Fibroblast of lung (primary cell): ENCODE measurements at places on chromosomes 6 and 20. TPM values are rescaled to one million over a fixed set of nuclear protein-coding genes. Genes with fewer than 3 reads are reported as not detected.
A peak's percentile ranks its signal among the peaks of the same experiment; 100 is the strongest.

DNA sequence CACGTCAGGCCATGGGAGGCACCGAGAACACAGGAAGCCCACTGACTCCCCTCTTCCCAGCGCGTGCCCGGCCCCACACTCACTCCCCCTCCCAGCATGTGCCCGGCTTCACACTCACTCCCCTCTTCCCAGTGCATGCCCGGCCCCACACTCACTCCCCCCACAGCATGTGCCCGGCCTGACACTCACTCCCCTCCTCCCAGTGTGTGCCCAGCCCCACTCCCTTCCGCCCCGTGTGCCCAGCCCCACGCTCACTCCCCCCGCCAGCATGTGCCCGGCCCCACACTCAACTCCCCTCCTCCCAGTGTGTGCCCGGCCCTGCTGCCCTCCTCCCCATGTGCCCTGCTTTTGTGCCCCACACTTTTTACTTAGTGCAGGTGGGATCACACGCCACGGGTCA, 9.7 kb downstream of the RTEL1 start:
- H3K36me3 ChIP-seq, result peaks cover 25% of the 10 kb centered on the region
- H3K4me3 ChIP-seq, result no peak overlapping the region
- H3K27ac ChIP-seq, result no peak overlapping the region
- H3K4me1 ChIP-seq, result no peaks in the 10 kb centered on the region
- DNase-seq, result no peak

- H3K27ac ChIP-seq, result no peak overlapping the region
- H3K36me3 ChIP-seq, result peaks cover under 1% of the 10 kb centered on the region
- no peaks in the 10 kb centered on the region for H3K4me1 ChIP-seq
- H3K27me3 ChIP-seq, result no peaks in the 10 kb centered on the region
- no peak overlapping the region for H3K4me3 ChIP-seq
- no peak for DNase-seq
Observed at GRCh38 chr20:25690427-25690826, 6.2 kb downstream of the ZNF337 start.

DNA sequence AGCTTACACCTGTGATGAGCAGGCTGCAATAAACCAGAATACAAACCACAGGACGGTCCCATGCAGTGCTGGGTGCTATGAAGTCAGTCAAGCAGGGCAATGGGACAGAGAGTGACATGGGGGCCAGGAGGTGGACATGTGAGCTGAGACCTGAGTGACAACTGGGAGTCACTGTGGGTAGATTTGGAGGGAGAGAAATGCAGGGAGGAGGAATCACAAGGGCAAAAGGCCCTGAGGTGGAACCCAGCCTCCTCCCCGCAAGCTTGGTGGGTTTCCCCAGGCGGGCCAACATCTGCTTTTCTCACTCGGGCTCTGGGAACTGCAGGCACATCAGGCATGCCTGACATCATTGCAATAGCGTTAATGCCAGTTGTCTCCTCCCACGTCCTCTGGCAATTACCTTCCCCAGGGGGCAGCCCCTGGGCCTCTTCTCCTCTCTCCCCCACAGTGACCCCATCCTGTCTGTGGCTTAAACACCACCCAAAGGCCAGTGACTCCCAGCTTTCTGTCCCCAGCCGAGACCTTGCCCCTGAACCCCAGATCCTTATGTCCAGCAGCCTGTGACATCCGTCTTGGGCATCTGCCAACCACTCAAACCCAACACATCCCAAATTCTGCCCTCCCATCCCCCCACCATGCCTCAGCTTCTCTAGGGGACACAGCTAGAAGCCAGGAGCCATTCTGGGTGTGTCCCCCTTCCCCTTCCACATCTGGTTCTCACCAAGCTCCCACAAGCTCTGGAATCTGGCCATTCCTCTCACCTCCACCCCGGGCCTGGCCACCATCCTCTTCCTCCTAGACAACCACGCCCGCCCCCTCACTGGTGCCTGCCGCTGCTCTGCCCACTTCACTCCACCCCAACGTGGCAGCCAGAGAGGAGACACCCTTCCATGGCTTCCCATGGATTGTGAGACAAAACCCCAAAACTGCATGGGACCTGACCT, 28.2 kb downstream of the PDRG1 start:
- H3K4me1 ChIP-seq, result no peaks in the 10 kb centered on the region
- peaks cover 7% of the 10 kb centered on the region for H3K27me3 ChIP-seq
- no peak overlapping the region for H3K4me3 ChIP-seq
- H3K27ac ChIP-seq, result no peak overlapping the region
- no peaks in the 10 kb centered on the region for H3K36me3 ChIP-seq

DNA sequence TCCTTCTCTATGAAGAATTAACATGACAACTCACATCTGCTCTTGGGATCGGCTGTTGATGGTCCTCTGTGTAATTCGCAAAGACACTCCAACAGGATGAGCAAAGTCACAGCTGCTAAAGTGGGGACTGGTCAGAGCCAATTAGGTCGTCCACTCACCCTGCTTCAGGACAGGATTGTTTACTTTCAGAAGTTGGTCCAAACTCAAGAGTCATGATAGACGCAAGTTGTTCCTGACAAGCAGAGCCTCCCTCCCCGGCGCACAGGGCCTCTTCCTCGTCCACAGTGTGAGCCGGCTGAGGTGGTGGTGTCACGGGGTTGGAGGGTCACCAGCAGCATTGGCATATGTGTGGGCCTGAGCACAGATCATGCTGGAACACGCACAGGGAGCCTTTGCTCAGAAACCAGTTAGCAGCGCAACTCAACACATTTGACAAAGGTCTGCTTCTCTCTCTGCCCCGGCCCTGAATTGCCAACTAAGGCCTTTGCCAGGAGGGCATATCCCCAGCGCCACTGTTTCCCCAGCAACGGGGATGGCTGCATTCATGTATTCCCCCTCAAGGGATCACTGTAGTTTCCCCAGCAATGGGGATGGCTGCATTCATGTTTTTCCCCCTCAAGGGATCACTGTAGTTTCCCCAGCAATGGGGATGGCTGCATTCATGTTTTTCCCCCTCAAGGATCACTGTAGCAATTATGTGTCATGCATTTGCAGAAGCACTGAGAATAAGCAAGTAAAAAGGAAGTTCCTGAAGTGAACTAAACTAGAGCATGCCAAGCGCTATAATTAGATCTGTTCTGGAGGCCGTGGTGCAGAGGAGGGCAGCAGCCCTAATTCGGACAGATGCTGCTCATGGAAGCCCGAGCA, 111.7 kb downstream of the THBS2 start:
- H3K27me3 ChIP-seq, result no peaks in the 10 kb centered on the region
- peak overlapping the region; percentile 34 for H3K27ac ChIP-seq
- no peaks in the 10 kb centered on the region for H3K36me3 ChIP-seq
- DNase-seq, result peak; percentile 89

Gene PI16
- 0.26 TPM in 1 of 2 replicates, not detected in the other for total RNA-seq

- no peaks in the 10 kb centered on the region for H3K36me3 ChIP-seq
- H3K4me1 ChIP-seq, result peaks cover 12% of the 10 kb centered on the region
- H3K27me3 ChIP-seq, result no peaks in the 10 kb centered on the region
- no peak overlapping the region for H3K27ac ChIP-seq
Observed at GRCh38 chr6:85354761-85355618, 94.9 kb upstream of the NT5E start.

Gene SUN5
- total RNA-seq, result not detected in 2 replicates

DNA sequence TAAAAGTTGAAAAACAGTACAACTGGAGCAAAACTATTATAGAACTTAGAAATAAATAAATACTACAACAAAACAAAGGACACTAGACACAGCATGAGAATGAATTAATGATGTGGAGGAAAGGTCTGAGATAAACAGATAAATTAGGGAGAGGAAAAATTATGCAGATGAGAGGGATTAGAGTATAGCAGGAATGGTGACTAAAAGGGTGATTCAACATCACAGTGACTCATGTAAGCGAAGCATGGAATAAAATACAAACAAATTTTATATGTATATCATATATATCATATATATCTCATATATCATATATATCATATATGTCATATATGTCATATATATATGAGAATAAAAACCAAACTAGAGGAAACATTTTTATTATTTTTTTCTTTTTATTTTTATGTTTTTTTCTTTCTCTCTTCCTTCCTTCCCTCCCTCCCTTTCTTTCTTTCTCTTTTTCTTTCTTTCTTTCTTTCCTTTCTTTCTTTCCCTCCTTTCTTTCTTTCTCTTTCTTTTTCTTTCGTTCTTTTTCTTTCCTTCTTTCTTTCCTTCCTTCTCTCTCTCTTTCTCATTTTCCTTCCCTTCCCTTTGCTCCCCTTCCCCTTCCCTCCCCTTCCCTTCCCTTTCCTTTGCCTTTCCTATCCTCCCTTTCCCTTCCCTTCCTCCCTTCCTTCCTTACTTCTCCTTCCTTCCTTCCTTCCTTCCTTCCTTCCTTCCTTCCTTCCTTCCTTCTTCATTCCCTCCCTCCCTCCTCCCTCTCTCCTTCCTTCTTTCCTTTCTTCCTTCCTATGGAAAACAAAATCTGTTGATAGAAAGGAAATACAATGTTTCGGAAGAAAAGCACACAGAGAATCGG, 1014.6 kb downstream of the GRIK2 start:
- no peak overlapping the region for H3K27ac ChIP-seq
- H3K4me3 ChIP-seq, result no peak overlapping the region
- no peaks in the 10 kb centered on the region for H3K36me3 ChIP-seq
- DNase-seq, result no peak
- H3K4me1 ChIP-seq, result no peaks in the 10 kb centered on the region
- H3K27me3 ChIP-seq, result no peaks in the 10 kb centered on the region

DNA sequence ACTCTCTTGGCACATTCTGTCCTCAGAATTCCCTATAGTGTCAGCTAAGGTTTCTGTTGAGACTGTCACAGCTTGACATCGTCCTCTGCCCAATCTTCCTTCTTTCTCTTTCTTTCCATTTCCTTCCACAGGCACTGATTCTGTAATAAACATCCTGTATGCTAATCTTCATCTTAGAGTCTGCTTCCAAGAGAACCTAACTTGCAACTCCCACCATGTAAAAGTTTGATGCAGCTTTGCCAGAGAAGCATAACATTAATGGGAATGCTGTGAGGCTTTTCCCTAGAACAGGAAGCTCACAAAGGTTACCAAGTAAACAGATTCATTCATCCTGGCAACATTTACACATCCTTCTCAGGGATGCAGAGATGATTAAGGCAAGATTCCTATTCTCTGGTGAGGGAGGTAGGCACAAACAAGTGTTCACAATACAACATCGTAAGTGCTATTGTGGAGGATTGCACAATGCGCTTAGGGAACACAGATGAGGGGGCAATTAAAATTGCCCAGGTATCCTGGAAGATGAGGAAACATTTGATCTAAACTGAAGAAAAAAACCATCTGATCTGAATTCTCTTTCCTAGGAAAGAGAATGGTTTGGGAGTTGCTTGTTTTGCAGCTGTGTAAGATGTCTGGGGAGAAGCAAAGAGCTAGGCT, 74.7 kb downstream of the GRM1 start:
- H3K4me1 ChIP-seq, result no peaks in the 10 kb centered on the region
- no peak for DNase-seq
- no peaks in the 10 kb centered on the region for H3K27me3 ChIP-seq
- no peak overlapping the region for H3K4me3 ChIP-seq
- no peak overlapping the region for H3K27ac ChIP-seq
